Activated T-cell treated with anti-CD3 and anti-CD28 coated beads for 24 hours (primary cell): ENCODE measurements at places on chromosomes 5 and 9.

GRCh38 chr5:13207112-13207511 lies 737.4 kb downstream of the DNAH5 start:
- no peak for DNase-seq

- DNase-seq = no peak
Observed at GRCh38 chr5:123220621-123221146, 131.6 kb downstream of the PRDM6 start.

DNA sequence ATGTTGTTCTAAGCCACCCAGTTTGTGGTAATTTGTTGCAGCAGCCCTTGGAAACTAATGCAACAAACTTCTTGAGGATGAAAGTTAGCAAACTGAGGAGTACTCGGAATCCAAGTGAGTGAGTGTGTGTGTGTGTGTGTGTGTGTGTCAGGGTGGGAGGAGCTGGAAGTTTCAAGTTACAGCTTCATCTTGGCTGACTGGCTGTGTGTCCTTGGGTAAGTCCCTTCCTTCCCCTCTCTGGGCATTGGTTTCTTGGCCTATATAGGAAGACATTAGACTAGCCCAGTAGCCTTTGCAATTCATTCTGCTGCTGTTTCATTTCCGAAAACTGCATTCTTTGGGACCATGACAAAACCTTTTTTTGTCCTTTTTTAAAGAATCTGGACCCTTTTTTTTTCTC lies 157.2 kb downstream of the MELK start:
- no peak for DNase-seq

DNA sequence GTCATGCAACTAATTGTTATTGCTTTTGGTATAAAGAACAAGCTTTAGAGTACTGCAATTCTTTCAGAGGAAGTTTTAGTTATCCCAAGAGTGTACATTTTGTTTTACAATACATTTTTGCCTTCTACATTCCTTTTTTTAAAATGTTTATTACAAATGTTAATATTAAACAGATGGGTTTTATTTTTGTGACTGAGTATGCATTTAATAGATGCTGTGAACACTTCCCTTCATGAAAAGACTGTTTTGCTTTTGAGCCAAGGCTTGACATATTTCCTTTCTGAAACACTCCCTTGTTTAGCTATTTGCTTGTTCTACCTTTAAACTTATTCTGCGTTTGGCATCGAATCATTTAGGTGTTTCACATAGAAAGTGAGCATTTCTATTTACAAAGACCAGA lies 14.8 kb upstream of the ZNF474 start:
- DNase-seq = no peak

GRCh38 chr5:40134883-40135520 lies 544.7 kb upstream of the PTGER4 start:
- no peak for DNase-seq

- DNase-seq = no peak
Observed at GRCh38 chr5:40475561-40475960, 204.2 kb upstream of the PTGER4 start.

DNA sequence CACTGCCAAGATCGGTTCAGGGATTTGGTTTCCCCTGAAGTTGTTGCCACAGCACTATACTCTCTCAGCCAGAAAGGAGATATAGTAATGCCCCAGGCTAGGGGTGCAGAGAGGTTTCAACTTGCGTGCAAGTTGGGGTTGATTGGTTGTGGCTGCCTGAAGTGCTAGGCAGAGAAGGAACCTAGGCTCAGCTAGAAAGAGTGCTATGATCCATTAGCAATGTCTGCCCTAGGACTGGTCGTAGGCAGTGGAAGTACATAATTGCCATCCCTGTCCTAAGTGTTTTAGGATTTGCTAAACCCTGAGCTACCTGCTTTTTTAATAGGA lies 136.6 kb upstream of the SMIM23 start:
- no peak for DNase-seq

- no peak for DNase-seq
Observed at GRCh38 chr5:159581502-159582249, 251.4 kb upstream of the IL12B start.

GRCh38 chr5:176771102-176771845 lies 39.1 kb upstream of the UNC5A start:
- DNase-seq = no peak
